NCI-H2227 treated with DMSO at 0.1 percent for 48 hours (cell line): ENCODE measurements at places on chromosomes 12 and 14.

DNA sequence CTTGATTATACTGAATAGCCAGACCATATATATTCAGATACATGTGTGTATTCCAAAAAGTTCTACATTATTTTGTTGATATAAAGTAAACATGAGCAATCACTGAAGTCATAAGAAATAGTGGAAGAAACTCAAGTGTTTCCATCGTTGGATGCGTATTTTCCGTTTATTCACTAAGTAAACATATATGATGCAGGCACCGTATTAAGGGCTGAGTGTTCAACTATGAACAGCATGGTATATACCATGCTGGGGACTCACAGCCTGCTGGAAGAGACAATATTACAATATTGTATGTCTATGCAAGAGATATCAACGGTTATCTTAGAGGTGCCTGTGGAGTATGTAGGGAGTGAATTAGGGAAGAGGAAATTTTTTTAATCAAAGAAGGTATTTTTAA, 1.2 kb downstream of the PYROXD1 start:
- DNase-seq = no peak

- no peak for DNase-seq
Measured at GRCh38 chr14:30808576-30808975, 65.8 kb upstream of the COCH start.

DNA sequence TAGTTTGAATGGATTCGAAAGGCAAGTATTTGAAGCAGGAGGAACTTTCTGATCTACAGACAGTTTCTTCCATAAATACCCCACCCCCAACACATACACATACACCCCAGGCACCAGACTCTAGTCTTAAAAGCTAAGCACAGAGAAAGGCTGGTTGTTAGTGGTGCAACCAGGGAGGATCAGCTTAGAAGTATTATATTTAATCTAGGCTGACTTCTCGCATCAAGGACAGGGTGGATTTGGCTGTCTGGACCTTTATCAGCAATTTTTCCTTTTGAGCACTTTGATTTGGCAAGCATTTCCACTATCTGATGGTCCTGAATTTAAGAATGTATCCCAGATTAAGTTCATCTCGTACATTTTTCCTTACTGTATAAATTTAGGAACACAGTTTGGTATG, 1489.8 kb upstream of the FLRT2 start:
- no peak for DNase-seq

DNA sequence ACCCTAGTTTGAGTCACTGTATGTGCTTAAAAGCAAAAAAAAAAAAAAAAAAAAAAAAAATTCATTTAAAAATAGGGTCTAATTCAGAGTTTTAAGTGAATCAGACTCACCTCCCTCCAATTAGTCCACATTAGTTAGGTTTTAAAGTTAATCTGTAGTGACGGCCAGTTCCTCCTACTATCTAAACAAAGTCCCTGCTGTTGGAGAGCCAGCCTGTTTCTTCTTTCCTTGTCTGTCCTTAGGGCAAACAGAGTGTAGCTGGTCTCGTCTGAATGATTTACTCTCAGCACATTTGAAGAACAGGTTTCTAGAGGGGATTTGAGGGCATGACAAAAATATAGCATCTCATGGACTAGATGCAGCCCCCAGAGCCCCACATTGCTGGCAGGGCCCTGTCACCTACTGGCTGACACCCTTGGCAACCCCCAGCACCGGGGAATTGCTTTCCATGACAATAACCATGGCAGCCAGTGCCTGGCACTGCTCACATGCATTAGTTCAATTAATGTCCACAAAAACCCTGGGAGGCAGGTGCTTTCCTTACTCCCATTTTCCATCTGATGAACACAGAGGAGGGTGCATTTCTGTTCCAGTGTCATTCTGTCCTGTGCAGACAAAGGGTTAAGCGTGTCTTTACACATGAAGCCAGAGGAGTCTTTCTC, 138.3 kb downstream of the PLXNC1 start:
- peak; percentile 16 for DNase-seq

DNA sequence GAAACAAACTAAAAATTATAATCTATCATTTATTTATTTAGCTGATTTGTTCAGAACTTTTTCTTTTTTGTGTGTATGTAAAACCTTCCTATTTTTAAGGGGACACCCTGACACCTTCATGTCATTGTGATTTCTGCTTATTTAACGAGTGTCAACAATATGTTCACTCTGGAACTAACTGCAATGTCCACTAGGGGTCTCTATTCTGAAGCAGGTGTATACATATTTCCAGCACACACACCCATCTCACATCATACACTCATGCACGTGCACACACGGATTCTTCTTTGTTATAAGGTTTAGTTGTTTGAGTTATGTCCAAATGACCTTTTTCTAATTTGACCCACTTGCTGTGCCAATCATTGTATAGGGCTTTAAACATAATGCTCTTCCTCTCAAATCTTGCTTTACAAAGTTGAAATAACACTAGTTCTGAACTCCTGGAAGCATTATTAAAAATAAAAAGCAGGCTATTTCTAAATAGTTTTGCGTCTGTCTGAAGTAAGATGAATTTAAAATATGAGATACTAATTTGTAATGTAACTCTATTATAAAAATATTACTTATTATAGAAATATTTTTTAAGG, 15.5 kb downstream of the E2F7 start:
- peak; percentile 82 for DNase-seq

DNA sequence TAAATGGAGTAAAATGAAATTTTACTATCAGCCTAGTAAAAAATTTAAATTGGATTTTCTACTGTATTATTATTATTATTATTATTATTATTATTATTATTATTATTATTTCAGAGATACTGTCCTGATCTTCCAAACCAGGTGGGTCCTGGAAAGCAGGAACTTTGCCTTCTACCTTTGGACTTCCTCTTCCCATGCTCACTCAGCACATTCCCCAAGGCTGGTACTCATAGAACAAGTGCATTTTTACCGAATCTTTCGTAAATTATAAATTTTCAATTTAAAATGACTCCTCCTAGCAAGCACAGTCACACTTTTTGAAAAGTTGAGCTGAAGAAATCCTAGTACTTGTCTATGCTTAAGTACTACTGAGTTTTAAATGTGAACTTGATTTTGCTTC, 29.7 kb downstream of the BHLHE41 start:
- no peak for DNase-seq

DNA sequence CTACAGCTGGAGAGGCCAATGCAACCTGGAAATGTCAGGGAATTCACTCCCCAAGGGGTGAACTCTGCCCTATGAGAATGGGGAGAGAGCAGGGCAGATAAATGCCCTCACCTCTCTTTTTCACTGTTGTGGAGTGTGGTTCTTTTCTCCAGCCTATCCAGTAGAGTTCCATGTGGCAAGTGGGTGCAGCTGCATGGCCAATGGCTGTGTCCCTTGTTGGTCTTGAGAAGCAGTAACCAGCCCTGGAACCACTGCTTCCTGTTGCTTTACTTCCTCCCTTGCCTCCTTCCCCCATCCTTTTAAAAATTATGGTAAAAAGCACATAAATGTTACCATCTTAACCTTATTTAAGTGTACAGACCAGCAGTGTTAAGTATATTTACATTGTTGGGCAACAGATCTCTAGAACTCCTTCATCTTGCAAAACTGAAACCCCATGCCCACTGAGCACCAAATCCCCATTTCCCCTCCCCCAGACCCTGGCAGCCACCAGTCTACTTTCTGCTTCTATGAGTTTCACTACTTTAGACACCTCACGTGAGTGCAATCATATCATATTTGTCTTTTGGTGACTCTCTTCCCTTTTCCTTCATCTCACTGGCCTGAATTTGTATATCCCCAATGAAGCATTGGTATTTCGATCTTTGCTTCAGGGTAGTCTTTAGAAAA, 77.0 kb upstream of the GRIP1 start:
- DNase-seq = no peak

DNA sequence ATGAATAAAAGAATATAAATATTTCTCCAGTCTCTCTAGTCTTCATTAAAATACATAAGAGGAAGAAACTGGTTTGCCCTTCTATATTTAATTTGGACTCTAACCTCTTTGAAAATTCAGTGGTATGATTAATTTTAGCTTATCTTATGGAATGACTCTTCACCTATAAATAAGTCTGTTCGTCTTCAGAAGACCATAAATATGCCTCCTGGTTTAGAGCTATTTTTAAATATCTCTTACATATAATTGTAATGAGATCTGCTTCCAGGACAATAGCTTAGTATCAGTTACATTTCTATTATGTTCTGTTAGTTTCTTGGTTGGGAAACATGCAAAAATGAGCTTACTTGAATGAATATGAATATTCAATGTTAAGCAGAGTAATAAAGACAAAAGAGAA, 257.5 kb upstream of the HMGA2 start:
- no peak for DNase-seq

DNA sequence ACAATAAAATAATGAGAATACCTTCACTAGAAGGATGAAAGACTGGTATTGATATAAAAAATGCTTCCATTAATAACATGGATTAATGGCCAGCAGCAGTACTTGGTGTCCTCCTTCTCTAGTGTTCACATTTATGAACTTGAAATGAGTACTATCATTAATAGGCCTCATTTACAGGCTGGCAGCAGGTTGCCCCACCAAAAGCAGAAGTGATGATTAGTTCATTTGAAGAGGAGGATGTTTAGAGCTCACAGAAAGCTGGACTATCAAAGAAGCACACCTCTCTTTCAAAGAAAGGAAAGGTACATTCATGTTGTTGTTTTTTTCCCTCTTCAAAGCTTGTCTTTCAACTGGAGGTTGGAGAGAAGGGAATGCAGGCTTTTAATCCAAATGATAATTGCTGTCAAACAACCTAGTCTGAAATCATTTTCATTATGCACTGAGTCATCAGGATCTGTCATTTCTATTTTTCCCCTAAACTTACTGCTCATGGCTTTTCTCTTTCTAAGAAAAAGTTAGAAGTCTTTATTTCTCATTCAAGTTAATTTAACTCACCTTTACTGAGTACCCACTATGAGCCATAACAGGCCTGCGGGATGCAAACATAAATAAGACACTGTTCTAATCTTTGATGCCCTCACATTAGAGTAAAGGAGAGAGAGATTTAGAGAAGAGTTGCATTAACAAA, 157.9 kb upstream of the GRIP1 start:
- DNase-seq = no peak

- no peak for DNase-seq
Measured at GRCh38 chr12:106598003-106598402, 15.2 kb downstream of the RFX4 start.

DNA sequence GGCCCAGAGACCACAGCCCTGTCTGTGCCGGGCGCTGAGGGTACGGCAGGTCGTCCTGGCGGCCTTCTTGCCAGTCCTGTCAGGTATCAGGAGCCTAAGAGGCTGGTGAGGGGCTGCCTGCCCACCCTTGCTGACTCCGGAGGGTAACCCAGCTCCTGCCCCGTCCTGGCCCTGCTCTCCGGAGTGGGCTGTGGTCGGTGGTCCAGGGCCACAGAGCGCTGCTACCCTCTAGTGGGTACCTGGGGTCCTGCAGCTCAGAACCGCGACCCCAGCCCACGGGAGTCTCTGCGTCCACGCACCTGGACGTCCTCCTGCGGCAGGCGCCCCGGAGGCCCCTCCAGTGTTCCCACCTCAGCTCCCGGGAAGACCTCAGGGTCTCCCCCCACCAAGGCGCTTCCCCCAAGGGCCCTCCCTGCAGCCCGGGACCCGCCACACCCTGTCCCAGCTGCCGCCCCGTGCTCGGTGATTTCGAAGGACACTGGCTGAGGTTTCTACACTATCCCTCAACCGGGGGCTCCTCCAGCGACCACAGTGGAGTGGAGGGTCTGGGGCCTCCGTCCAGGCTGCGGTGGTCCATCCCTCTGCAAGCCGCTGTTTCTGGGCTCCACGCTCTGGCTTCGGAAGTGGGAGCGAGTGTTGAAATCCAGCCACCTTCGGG, 75.9 kb upstream of the FBRSL1 start:
- no peak for DNase-seq

GRCh38 chr12:68844788-68845695, 37.1 kb downstream of the MDM2 start:
- DNase-seq = no peak

DNA sequence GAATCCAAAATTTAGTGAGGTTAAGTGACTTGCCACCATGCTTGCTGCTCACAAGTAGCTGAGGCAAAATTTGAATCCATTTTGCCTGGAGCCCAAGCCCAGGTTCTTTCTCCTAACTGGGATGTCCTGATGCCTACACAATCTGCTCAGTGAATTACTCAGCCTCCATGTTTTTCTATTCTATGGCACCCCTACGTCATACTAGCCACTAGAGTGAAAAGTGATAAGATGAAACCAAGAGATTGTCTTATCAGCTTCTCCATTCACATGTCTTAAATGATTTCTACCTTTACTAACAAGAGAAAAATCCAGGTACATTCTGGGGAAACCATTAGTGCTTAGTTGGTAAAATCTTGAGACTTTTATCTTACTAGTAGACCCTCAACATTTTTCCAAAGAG, 720.1 kb downstream of the DIO2 start:
- DNase-seq = no peak

GRCh38 chr14:70078329-70078728, 110.4 kb downstream of the SLC8A3 start:
- DNase-seq = no peak

DNA sequence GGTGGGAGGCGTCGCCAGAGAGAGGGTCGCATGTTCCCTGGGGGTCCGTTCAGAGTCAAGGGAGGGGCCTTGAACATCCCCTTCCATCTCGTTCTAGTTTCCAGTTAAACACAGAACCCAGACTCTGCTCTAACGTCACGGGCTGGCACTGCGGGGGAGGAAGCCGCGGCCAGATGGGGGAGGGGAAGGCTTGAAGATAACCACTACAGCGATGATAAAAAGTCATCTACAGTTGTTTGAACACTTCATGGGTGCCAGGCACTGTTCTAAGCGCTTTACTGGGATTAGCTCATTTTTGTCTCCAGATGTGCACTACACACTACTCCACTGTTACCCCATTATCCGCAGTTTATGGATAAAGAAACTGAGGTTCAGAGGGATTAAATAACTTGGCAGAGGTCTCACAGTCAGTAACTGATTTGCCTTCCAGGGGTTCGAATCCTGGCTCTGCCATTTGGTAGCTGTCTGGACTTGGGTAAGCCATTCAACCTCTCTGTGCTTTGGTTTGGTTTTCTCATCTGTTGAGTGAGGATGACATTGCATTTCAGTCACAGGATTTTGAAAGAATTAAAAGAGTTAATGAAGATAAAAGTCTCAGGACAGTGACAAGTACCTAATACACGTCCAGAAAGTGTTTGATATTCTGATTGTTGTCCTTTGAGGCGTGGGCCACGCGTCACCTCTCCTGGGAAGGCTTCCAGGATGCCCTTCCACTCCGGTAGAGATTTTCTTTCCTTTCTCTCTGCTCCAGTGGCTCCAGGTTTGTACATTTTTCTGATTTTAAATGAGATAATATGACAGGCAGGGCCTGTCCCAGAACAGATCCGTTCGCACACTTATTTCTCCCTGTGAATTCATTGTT, 798 bp upstream of the RASAL1 start:
- no peak for DNase-seq
